ENCODE measurements at places on chromosomes 4 and X.

DNA sequence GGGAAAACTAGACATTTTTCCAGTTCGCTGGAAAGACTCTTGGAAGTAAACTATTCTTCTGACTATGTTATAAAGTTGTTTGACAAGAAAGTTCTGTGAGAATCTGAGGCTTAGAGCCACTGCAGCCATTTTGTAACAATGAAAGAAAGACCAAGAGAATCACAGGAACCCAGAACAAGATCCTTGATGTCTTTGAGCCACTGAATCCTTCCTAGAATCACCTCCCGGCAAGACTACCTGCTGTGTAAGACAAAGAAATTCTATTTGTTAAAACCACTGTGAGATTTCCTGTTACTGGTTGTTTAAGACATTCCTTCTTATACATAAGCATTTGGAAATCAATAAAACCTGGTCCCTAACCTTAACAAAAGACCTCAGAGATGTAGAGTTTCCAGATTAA lies 175.7 kb upstream of the RASGEF1B start:
- no peak for DNase-seq

- no peak for DNase-seq
Observed at GRCh38 chrX:41664908-41665307, 23.9 kb upstream of the GPR34 start.

- no peak for DNase-seq
Observed at GRCh38 chrX:2327423-2327822, 173.4 kb downstream of the DHRSX start.

GRCh38 chrX:65706041-65706828 lies 38.8 kb downstream of the MSN start:
- no peak for DNase-seq

DNA sequence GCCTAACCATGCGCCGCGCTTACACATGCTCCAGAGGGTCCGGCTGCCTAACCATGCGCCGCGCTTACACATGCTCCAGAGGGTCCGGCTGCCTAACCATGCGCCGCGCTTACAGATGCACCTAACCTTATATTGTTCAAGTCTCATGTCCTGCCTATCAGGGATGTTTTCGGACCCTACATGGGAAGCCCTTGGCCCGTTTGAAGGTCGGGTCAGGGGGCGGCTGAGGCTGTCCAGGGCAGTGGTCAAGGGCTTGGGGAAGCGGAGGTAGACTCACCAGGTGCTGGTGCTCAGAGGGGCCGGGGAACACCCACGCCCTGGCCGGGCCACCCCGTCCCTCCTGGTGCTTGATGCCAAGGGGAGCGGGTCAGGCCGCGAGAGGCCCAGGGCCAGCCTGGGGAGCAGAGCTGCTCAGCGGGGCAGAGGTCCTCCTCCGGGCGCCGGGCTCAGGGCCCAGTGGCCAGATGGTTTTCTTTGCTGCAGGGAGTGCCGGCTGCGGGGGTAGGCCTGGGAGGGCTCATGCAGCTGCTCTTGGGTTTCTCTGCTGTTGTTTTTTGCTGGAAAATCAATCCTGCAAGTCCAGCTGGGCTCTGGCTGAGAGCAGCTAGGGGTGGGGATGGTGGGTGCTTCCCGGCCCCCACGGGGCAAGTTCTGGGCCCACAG lies 35.4 kb upstream of the SPON2 start:
- no peak for DNase-seq

GRCh38 chr4:81628489-81628888 lies 156.8 kb upstream of the RASGEF1B start:
- no peak for DNase-seq

DNA sequence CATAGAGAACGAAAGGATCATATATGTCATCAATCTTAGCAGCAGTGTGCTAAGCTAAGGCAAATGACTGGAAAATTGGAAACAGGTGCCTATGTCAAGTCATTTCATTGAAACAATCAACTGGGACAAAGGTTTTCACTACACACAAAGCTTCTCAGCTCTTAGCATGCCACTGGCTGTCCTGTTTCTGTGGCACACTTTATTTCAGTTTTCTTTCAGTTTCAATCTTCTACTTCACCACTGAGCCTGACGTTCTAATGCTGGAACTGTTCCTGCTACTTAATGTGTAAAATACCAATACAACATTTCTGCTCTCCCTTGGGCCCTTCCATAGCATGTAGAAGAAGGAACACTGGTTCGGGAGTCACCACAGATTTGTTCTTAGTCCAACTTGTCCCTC lies 378.3 kb upstream of the FMR1 start:
- DNase-seq: no peak

GRCh38 chrX:105282077-105282476 lies 61.6 kb upstream of the TEX13A start:
- DNase-seq: no peak

- DNase-seq: no peak
Observed at GRCh38 chrX:17081968-17082367, 135.5 kb downstream of the REPS2 start.

DNA sequence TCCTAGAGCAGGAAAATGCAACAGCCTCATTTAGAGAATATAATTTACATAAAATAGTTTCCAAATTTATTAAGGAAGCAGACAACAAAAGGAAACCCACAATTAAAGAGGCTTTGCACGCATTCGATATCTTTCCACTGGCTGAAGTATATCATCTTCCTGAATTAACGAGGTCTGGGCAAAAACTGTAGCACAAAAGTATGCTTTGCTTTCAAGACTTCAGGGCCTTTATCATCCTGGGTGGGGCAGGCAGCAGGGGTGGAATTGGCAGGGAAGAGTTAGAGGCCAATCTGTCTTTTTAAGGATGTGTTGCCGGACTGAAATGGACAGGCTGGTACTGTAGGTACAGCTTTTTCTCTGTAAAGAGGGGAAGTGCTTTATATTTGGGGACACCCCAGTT lies 17.0 kb upstream of the STX18 start:
- DNase-seq: no peak

GRCh38 chr4:42708625-42709024 lies 51.7 kb upstream of the ATP8A1 start:
- DNase-seq: no peak

DNA sequence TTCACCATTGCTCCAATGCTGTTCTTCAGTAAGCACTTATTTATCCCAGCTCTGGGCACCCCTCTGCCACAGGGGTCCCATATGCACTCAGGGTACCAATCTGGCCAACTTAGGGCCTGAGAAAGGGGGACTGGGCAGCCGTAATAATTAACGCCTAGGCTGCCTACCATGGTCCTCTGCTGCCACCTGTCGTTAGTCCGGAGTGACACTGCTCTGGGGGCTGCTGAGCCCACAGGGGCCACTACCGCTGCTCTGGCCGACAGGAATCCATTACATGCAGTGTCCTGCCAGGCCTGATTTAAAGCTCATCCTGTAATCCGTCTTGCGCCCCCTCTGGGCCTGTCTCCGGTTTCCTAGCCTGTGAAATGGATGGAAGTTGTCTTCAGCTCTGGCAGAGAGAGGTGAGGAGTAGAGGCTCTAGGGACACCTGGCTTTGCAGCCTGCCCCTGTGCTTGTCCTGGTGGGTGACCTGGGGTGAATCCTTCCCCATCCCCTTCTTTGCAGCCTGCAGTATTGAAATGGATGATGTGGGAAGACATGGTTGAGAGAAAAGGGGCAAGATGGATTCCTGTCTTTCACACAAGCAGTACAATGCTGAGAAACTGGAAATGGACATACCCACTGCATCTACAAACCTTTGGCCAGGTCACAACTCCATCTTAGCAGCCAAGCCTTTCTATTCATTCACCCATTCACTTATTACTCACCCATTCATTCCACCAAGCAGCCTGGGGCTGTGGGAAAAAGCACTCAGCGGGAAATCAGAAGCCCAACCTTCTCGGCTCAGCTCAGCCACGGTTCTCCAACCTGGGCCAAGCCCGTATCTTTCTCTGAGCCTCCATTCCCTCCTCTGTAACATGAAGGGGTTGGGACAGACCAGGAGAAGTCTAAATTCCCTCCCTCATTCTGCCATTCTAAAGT lies 116.3 kb upstream of the NALF2 start:
- DNase-seq: peak; percentile 9

- DNase-seq: no peak
Observed at GRCh38 chr4:121339307-121339706, 41.5 kb downstream of the QRFPR start.

DNA sequence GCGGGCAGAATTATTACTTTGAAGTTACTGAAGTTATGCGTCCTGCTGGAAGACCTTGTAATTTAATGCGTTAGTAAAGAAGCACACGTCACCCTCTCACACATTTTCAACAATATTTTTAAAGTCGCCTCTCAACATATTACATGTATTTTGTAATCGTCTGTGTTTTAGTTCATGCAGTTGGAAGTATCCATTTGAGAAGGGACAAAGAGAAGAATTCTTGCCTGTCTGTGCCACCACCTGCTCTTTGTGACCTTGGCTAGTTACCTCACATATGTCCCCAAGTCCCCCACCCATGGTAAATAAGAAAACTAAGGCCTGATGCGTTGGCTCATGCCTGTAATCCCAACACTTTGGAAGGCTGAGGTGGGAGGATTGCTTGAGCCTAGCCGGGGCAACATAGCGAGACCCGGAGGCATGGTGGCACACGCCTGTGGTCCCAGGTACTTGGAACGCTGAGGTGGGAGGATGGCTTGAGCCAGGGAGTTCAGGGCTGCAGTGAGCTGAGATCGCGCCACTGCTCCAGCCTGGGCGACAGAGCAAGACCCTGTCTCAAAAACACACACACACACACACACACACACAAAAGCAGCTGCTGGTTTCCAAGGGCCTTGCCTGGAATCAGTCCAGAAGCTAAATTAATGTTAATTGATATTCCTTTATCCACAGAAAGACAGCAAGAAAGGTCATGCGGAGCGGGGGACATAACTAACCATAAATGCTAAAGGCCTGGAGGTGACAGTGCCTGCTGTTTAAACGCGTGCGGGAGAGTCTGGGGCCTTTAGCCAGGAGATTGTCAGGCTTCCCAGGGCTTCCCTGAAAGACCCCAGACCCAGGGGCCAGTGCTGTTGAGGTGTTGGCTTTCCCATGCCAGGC lies 811 bp downstream of the TMEM187 start:
- DNase-seq: no peak

DNA sequence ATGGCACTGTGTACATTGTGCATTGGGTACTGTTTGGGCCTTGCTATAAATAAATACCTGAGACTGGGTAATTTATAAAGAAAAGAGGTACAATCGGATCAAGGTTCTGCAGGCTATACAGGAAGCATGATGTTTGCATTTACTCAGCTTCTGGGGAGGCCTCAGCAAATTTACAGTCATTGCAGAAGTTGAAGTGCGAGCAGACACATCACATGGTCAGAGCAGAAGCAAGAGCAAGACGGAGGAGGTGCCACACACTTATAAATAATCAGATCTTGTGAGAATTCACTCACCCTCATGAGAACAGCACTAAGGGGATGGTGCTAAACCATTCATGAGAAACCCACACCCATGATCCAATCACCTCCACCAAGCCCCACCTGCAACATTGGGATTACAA lies 505.0 kb downstream of the ARAP2 start:
- no peak for DNase-seq

GRCh38 chrX:100695302-100695701 lies 36.6 kb downstream of the SYTL4 start:
- DNase-seq: no peak

- DNase-seq: no peak
Observed at GRCh38 chr4:173498771-173499170, 31.3 kb downstream of the HAND2 start.

GRCh38 chr4:110475881-110476818 lies at the start of gene ENPEP:
Gene ENPEP (plus strand): TSS chr4:110476155. CDS start chr4:110476415, 260 bp downstream.
- DNase-seq: no peak

- no peak for DNase-seq
Observed at GRCh38 chr4:69088473-69088872, 7.8 kb upstream of the UGT2B7 start.

DNA sequence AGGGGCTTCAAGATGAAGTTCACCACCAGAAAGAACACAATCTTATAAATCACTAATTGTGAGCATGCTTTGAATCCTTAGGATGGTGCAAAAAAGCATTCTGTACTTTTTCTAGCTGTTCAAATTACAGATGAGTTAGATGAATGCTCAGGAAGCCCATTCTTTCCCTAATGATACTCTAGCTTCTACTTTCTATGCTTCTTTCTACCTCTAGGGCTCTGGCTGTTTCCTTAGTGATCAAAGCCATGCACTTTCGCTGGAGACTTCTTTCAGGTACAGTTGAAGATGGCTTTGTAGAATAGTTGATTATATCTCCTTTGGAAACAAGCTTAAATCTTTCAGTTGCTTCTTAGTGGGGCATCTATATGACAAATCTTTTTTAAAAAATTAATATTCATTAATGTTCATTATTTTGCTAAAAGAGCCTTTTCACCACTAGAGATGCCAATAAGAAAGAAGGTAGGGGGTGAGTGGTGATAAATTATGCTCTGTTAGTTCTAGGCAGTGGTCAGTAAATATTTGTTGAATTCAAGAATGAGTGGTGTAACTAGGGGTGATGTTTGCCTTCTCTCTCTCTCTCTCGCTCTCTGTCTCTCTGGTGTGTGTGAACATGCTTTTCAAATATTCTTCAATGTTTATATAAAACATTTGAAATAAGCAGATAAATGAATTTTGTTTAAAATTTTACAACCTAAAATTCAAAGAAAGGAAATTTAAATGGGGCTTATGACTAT lies 169.4 kb downstream of the GLUD2 start:
- no peak for DNase-seq

DNA sequence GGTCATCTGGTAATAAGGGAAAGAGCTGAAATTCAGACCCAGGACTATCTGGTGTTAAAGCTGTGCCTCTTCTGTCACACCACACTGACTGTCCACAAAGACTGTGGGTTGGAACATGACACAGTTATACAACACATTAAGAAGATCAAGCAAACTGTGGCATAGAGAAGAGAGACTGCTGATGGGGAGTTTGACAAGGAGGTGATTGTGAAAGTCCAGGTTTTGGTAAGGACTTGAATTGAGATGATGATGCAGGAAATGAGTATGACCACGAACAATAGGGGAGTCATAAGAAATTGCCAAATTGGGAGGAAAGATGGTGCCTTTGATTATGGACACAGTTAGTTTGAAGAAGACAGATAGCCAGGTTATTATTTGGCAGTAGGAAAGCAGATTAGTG lies 163.4 kb downstream of the PDGFRA start:
- no peak for DNase-seq

- no peak for DNase-seq
Observed at GRCh38 chr4:4918067-4918466, 58.6 kb downstream of the MSX1 start.

DNA sequence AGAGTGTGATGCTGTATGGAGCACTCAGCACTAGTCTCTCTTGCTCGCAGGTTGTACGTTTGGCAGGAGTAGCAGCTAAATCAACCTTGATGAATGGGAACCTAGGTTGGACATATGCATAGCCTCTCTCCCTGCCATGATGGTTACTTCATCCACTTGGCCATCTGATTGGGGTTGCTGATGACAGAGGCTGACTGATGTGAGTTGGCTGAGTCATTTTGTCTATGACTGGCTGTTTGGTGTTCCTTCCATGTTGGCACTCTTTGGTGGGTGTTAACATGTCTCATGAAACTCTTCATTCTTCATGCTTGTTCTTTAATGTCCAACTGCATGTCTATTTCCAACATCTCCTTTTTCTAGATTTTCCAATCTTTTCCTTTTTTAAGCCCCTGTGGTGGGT lies 31.6 kb upstream of the SPARCL1 start:
- DNase-seq: no peak

Data from stimulated activated CD8-positive, alpha-beta memory T cell treated with anti-CD3 and anti-CD28 coated beads, Interleukin-2, amount 100 ng/mL, for 1 hour (primary cell).